ENCODE measurements at places on chromosomes 16 and 17.

- DNase-seq = no peak
Observed at GRCh38 chr17:41717408-41718286, 5.5 kb downstream of the GAST start.

DNA sequence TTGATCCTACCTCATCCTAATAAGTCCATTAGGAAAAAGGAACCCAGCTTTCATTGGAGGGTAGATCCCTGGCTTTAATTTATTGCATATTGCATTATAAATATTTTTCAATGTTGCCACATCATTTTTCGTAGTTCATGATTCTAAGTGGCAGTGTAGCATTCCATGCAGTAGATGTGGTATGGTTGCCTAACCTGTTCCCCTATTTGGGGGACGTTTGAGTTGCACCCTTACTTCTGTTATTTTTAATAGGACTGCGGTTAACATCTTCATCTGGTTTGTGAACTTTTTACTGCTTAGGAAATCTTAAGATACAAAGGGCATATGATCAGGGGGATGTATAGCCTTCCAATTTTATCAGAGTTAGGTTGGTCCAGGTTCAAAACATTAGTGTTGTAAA lies 5.4 kb downstream of the SCPEP1 start:
- no peak for DNase-seq

GRCh38 chr16:85330006-85330693 lies 217.9 kb upstream of the CIBAR2 start:
- DNase-seq = no peak

DNA sequence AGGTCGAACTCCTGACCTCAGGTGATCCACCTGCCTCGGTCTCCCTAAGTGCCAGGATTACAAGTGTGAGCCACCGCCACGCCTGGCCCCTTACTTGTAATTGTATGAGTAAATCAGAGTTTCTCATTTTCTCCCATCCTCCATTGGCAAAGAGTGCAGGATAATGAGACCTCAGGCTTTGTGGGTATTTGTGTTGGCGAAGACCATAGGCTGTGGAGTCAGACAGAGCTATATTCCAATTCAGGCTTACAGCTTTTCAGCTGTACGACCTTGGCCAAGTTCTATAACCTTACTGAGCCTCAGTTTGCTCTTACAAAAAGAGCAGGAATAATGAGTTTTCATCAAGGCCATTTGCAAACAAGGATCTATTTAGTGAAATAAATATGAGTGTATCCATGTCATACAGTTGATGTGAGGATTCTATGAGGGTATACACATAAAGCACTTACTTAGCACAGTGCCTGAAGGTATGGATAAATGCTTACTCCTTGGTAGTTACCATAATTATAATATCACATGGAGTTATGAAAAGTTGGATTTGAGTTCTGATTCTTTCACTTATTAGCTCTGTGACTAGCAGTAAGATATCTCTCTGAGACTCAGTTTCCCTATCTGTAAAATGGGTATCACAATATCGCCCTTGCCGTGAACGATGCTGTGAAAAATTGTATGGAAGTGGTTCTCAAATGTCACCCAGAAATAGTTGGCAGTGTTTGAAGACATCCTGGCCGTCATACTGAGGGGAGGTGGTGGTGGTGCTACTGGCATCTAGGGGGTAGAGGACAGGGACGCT lies 25.6 kb upstream of the CPPED1 start:
- DNase-seq = no peak

- DNase-seq = no peak
Observed at GRCh38 chr17:63927464-63928171, 4.5 kb downstream of the CD79B start.

GRCh38 chr17:5841862-5842261 lies 228.3 kb upstream of the WSCD1 start:
- DNase-seq = no peak

- DNase-seq = no peak
Observed at GRCh38 chr16:3023415-3023668, 400 bp downstream of the HCFC1R1 start.

All from activated CD4-positive, CD25-positive, alpha-beta regulatory T cell treated with anti-CD3 and anti-CD28 coated beads, Interleukin-2, amount 50 U/mL, for 16 hours (primary cell).